ENCODE measurements at places on chromosomes 13 and 19.

DNA sequence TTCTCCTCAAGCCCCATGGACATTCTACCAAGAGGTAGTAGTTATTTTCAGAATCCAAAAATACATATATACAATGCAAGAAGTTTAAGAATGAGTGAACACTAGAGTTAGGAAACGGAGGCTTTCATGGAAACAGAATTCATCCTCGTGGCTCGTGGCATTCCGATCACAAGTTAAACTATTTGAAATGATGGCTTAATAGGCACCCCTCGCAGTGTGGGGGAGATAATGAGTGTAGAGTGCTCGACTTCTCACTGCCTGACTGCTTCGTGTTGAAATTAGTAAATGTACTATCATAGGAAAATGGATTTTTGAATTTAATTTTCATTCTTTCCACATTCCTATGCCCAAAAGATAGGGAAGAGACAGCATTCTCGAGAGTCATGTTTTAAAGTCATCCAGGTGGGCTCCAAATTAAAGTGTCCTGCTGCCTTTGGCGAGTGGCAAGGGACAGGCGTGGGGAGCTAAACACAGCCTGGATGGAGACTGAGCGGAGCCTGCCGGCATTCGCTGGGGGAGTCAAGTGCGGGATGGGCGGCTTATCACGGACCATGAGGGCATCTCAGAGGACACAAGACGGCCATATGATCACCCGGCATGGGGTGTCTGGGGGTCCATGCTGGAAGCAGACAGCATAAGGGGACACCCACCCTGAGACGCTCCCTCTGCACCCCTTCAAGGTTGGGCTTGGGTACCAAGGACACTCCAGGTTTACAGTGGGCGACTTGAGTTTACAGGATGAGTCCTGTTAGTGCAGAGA, 165.2 kb downstream of the TEX29 start:
- no peak for DNase-seq

DNA sequence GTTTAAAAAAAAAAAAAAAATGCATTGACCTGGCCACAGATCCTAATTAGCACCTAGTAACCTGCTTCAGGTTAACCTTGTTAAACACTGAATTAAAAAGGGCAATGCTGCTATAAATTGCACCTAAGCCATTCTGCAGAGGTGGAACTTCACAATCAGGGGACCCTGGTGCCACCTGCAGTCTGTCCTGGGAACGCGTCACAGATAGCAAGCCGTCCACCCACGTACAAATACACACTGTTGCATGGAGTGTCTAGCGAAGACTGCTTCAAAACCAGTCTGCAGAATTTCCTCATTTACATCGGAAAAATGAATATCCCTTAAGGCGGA, 169.3 kb downstream of the COL4A1 start:
- DNase-seq = no peak

DNA sequence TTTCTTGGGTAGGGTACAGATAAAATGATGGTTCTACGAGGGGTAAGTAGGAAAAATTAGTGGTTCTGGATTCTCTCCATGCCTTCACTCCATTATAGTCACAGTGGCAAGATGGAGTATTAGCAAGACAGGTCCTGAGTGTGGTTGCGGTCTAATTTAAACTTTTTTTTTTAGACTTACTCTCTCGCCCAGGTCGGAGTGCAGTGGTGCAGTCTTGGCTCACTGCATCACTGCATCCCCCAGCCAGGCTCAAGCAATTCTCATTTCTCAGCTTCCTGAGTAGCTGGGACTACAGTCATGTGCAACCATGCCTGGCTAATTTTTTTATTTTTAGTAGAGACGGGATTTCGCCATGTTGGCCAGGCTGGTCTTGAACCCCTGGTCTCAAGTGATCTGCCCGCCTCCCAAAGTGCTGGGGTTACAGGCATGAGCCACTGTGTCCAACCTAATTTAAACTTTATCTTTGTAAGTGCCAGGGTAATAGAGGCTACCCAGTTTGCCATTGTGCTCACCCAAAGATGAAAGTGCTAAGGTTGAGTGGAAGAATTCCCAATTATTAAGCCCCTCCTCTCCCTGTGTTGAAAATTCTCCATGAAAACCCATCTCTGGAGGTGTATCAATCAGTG, 135.6 kb downstream of the TM9SF2 start:
- DNase-seq = no peak

GRCh38 chr19:56476651-56477428, at the start of gene ZNF667:
Gene ZNF667 (minus strand): TSS chr19:56477345. CDS start chr19:56462370, 14,975 bp downstream.
- no peak for DNase-seq

DNA sequence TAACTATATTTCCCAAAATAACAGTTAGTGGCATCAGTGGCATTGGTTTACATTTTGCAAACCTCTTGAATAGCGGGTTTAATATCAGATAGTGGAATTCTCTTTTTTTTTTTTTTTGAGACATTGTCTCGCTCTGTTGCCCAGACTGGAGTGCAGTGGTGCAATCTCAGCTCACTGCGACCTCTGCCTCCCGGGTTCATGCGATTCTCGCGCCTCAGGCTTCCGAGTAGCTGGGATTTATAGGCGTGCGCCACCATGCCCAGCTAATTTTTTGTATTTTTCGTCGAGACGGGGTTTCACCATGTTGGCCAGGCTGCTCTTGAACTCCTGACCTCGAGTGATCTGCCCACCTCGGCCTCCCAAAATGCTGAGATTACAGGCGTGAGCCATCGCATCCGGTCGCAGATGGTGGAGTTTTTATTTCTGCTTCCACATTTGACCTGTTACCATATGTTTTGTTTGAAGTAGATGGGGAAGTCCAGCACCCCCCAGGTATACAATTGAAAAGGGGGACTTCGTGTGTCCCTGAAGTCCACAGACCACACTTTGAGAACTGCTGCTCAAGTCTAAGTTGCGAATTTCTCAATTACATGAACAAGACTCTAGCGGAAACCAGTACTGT, 40.5 kb upstream of the XPO4 start:
- no peak for DNase-seq

DNA sequence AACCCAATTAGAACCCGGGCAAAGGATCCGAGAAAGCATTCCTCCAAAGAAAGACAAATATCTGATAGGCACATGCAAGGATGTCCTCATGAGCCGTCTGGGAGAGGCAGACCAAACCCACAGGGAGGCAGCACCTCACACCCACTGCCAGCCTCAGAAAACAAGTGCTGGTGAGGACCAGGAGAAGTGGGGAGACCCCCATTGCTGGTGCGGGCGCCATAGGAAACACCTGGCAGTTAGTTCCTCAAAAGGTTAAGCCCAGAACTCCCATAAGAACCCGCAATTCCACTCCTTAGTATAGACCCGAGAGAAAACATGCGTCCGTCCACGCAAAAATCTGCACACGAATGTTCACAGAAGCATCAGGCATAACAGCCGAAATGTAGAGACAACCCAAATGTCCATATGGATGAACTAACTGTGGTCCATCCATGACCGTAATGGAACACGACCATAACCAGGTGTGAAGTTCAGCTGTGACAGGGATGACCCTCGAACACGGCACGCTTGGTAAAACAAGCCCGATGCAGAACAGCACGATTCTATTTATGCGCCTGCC, 7.9 kb downstream of the ZNF787 start:
- DNase-seq = no peak

GRCh38 chr13:51158880-51159518, 47.9 kb upstream of the C13orf42 start:
- DNase-seq = no peak

DNA sequence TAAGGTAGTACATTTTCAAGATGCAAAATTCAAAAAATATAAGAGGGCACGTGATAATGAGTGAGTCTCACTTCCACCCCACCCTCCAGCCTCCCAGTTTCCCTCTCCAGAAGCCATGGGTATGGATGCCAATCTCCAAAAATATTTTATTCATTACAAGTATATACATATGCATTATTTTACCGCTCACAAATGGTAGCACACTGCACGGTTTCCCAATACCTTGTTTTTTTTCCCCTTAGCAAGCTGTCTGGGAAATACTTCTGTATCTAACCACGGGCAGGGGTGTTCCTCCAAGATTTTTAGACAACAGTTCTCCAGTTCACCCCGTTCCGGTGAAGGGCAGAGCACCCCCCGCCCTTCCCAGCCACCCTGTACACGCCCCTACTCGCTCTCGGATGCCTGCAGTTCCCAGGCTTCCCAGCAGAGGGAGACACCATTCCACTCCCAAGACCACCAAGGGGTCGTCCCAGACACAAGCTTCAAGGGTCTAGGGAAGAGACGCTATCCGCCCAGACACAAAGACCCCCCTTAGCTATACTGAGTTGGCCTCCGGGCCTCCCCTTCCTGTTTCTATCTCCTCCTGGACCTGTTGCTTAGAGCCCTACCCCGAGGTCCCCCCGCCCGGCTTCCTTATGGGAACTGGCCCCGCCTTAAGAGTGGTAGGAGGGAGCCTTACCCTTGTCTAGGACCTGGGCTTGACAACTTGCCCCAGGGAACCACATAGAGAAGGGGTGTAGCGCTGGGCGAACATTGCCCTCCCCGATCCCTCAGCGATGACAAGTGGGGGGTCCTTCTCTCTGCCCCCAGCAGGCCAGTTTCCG, 1.1 kb upstream of the FXYD3 start:
- no peak for DNase-seq

DNA sequence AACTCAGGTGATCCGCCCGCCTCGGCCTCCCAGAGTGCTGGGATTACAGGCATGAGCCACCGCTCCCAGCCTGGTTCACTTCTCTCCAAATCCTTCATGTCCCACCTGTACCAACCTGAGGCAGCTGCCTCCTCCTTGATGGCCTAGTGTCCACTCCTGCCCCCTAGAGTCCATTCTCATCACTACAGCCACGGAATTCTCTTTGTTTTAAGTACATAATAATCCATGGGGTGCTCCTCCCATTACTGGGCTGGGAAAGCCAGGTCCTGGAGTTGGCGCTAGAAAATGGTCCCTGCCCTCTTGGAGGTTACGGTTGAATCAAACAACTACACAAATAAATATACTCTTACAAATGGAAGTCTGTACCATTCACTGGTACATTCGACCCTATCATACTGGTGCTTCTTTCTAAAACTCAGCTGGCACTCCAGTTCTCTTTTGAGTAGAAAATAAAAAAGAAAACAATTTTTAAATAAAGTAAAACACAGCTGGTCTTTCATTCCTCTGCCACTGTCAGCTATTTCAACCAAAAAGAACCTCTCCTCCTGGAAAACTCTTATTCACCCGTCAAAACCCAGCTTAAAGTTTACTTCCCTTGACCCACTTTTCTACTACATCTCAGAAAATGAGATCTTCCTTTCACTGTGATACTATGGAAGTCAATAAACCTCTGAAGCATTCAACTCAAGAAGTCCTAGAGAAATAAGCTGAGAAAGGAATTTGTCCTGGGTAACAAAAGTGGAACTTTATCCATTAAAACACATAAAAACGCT, 22.4 kb upstream of the ARHGEF18 start:
- no peak for DNase-seq

DNA sequence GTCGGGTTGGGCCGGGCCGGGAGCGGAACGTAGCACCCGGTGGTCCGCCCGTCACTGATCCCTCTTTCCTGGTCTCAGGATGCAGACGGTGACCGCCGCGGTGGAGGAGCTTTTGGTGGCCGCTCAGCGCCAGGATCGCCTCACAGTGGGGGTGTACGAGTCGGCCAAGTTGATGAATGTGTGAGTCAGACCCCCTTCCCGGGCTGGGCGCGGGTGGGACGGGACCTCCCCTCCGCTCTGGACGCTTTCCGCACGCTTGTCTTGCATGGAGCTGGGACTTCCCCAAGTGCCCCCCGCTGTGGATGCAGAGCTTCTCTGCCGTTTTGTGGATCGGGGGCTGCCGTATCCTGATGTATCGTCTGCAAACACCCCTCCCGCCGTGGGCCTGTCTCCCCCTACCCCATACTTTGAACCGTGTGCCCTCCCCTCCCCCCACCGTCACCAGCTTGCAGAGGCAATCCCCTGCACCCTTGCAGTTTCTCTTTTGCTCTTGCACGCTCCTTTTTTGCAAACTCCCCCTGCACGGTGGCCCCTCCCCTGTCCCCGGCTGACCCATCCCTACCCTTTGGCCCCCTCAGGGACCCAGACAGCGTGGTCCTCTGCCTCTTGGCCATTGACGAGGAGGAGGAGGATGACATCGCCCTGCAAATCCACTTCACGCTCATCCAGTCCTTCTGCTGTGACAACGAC, 669 bp downstream of the GADD45B start:
- no peak for DNase-seq

GRCh38 chr13:100115693-100116254, 26.9 kb downstream of the PCCA start:
- no peak for DNase-seq

- DNase-seq = no peak
These were observed 4.6 kb downstream of the TM9SF2 start for GRCh38 chr13:99505814-99506269.

DNA sequence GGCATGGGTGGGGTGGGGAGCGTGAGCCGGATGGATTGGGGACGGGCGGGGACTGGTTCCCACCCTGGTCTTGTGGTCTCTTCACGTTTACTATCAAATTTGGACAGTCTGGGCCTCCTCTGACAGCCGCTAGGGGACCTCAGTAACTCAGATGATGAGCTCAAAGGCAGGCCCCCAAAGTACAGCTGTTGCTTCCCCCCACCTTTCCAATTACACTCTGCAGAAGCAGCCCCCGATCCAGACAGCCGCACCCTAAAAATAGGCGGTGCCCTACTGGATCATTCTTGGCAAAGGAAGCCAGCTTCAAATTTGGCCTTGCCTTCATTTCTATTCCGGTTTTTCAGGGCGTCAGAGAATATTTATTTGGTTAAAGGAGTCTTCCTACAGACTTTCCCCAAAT, 1.9 kb upstream of the FOXO1 start:
- no peak for DNase-seq

- DNase-seq = no peak
These were observed 54.6 kb upstream of the FAM124A start for GRCh38 chr13:51167393-51168191.

GRCh38 chr19:54248016-54248601, 5.5 kb upstream of the LILRA6 start:
- no peak for DNase-seq

GRCh38 chr13:28451482-28452217, 43.3 kb downstream of the FLT1 start:
- no peak for DNase-seq

- DNase-seq = peak; percentile 61
These were observed 75.6 kb upstream of the ZNF507 start for GRCh38 chr19:32269831-32270230.

DNA sequence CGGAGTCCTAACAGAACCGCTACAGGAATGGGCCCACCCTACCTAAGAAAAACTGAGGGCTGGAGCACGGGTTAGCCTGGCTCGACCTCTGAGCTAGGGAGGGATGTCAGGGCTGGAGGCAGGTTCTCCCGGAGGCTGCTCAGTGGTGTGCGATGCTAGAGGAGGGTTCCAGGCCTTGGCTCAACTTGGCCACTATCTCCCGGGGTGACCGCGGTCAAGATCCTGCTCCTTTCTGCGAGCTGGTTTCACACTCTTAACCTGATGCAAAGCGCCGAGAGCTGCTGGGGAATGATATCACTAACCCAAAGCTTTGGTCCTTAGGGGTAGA, 301 bp downstream of the POP4 start:
- DNase-seq = no peak

GRCh38 chr13:105573136-105573535, 962.3 kb downstream of the EFNB2 start:
- DNase-seq = no peak

- DNase-seq = no peak
These were observed 31.3 kb upstream of the FOXO1 start for GRCh38 chr13:40697711-40698110.

- DNase-seq = no peak
These were observed 6.7 kb upstream of the GNA15 start for GRCh38 chr19:3129112-3129511.

- DNase-seq = no peak
These were observed 30.4 kb downstream of the SPTBN4 start for GRCh38 chr19:40497214-40497613.

GRCh38 chr13:46377554-46377953, 9.5 kb downstream of the RUBCNL start:
- DNase-seq = no peak

- DNase-seq = no peak
These were observed 50.3 kb downstream of the CCDC70 start for GRCh38 chr13:51912091-51912490.

- DNase-seq = no peak
These were observed 492.4 kb downstream of the EFNB2 start for GRCh38 chr13:106042996-106043581.

Data from vagina (tissue), 2 donors.